ENCODE measurements at places on chromosomes 1 and 21.

DNA sequence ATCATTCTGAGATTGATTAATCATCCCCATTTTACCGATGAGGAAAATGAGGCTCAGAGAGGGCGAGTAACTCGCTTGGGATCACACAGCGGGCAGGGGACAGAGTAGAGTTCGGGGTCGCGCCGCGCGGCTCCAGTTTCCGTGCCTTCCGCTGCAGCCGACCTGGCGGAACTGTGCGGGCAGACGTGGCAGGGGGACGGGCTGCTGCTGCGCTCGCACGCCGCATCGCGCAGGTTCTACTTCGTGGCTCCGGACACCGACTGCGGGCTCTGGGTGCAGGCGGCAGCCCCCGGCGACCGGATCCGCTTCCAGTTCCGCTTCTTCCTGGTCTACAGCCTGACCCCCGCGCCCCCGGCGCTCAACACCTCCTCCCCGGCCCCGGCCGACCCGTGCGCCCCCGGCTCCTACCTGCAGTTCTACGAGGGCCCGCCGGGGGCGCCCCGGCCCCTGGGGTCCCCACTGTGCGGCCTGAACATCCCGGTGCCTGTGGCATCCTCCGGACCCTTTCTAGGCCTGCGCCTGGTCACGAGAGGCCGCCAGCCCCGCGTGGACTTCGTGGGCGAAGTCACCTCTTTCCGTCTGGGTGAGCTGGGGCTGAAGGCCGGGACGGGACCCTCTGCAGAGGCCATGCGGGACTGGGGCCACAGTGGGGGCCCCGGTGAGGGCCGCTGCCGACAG is 2.3 kb downstream of the LDLRAD2 start:
- DNase-seq, result no peak

GRCh38 chr1:71695821-71696220 is 586.5 kb downstream of the NEGR1 start:
- no peak for DNase-seq

GRCh38 chr1:114296413-114296812 is 142.7 kb upstream of the SYT6 start:
- no peak for DNase-seq

- peak; percentile 63 for DNase-seq
Observed at GRCh38 chr1:153565529-153566374, at the start of gene S100A2. S100A2 (minus strand) TSS chr1:153565844; CDS start chr1:153563877, 1,967 bp downstream.

GRCh38 chr21:29481641-29482040 is 182.9 kb downstream of the BACH1 start:
- DNase-seq, result no peak

GRCh38 chr1:15740924-15741850 is 1.1 kb upstream of the TMEM82 start:
- DNase-seq, result peak; percentile 59

DNA sequence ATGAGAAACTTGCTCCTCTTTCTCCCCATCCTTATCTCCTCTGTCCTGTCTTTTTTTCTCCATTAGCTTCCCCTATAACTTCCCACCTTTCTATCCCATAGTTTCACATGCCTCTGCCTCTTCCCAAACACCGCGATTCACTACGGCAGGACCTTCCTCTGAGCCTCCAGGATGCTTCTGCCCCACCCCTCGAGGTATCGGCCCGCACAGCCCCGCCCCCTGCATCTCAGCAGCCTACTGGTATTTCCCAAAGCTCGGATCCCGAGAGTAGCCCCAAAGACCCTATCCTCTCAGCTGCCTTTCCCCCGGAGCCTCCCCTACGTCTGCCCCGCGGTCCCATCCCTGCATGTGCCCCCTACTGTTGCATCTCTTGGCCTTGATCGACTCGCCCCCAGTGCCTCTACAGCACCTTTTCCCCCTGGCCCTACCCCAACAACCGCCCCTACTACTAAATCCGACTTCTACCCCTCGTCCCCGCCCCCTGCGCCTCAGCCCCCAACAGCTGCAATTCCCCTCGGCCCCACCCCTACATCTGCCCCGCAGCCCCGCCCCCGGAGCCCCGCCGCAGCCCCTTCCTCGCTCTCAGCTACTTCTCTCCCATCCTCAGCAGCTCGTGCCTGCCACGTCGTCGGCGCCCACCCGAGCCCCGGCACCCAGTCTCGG is 512 bp downstream of the PIAS3 start:
- peak; percentile 30 for DNase-seq

GRCh38 chr1:71738256-71738655 is 544.1 kb downstream of the NEGR1 start:
- no peak for DNase-seq

DNA sequence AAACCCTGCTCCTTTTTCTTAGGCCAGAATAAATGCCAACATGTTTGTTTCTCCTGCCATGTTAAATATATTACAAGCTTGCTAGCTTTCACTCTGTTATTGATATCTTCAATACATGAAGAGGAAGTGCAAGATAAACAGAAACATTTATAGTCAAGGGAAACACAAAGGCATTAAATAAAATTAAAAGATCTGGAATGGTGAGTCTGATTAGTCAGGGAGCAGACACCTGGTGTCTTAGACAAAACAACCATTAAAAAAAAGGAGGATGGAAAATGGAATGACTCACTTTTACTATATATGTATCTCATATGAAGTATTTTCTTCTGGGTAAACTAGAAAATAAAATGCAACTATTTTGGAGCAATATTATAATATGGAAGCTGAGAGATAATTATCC is 123.3 kb downstream of the SMYD3 start:
- no peak for DNase-seq

DNA sequence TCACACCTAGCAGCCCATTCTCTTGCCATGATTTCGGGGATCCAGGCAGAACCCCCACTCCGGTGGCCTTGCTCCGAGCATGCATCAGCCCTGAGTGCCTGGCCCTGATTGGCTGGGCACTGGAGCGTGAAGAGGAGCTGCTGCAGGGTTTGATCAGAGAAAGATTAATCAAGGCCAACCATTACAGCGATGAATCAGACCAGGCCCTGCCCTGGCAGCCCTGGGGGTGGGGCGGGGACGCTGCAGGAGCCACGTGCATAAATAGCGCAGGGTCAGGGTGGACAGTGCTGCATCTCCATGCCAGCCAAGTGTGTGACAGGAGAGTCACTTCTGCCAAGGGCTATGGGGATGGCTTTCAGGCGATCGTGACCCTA is 3.4 kb upstream of the FAM131C start:
- DNase-seq, result no peak

DNA sequence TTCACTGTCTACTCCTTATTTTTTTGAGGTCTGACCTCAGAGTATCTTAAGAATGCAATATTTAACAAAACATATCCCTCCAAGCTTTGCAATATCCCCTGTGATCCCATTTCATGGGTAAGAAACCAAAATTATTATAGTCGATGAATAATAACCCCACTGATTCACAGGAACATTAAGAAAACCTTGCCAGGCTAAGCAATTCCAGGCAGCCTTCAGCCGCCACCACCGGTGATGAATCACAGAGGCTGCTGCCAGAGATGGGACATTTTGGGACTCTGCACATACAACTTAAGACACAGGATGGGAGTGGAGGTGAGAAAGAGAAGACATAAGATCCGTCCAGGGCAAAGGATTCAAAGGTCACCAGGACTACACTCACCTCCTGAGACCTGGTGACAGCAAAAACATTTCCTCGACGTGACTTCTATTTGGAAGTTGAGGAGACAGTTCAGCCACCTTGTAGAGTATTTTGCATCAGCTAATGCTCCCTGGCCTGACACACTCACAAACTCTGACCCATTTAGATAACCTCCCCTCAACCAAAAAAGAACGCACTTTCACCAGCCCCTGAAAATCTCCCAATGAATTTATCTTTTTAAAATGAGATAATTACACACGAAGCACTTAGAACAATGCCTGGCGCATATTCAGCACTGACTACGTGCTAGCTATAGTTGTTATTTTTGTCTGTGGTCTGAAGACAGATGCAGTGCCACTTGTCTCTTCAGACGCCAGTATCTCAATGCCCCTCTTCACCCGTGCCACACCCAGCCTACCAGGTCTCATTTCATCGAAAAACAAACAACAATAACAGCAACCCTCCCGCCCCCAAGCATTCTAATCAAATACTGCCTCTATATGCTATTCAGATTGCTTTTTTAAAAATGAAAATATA is 17.8 kb upstream of the OVAAL start:
- DNase-seq, result no peak

GRCh38 chr1:106699433-106699832 is 357.0 kb upstream of the PRMT6 start:
- DNase-seq, result no peak

DNA sequence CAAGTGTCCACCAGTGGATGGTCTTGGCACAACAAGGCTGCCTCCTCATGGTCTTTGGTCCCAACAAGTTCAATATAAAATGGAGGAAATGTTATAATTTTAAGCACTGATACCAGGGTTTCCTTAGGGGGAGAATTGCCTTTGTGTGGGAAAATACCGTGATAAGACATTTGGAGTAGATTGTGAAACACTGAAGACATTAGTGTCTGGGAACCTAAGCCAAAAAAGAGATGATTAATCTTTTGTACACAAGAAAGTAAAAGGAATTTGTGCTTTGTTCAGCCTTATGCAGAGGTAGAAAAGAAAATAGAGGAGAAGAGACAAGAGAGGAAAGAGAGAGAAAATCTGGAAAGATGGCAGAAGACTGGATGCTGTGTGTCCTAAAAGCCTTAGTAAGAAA is 36.1 kb downstream of the ST6GALNAC3 start:
- no peak for DNase-seq

GRCh38 chr1:91572044-91572443 is 71.4 kb downstream of the CDC7 start:
- no peak for DNase-seq

DNA sequence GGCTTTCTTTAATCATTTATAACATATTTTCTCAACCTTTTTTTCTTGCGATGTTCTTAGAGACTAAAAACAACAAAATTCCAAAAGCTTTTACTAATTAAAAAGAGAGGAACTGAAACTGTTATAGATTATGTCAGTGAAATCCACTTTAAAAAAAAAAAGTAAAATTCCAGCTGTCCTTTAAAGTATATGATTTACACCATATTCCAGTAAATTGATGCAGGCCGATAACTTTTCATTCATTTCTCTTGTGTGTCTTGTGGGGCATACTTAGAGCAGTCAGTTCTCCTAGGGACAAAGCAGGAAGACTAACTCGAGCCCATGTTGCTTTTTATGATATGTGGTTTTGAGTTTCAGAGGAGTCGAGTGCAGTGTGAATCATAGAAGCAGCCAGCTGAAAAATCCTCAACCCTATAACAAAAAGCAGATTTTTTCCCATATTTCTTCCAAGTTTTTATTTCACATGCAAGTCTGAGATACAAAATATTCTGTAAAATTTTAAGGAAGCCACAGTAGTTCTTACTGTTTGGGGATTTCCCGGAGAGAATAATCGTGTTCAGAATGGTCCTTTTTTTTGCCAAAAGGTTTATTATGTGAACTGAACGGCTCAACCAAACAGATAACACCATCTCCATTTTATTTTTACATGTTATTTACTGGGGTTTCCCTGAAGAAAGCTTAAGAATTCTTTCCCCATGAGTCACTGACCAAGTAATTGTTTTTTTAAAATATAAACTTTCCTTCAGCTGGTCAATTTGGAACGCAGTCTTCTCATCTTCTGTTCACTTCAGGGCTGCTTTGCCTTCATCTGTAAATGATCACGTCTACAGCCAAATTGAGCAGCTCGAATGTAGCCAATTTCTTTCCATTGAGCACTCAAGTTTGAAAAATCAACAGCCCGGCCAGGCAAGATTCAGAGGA is 77.0 kb upstream of the C1orf105 start:
- peak; percentile 21 for DNase-seq

DNA sequence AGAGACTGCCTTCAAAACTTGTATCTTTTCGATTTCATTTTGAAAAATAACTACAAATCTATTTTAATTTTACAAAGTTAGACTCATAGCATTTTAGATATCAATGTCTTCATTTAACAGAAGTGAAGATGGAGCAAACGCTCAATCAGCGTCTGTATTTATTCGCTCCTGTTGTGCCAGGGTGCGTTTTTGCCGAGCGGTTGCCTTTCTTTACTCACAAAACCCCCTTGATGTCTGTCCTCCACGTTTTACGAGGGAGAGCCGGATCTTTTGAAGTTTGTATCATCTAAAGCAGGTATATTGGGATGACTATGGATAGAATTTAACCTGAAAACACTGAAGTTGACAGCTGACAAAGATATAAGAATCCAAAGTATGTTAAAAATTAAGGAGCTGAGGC is 44.6 kb downstream of the MRPL39 start:
- no peak for DNase-seq

- DNase-seq, result no peak
Observed at GRCh38 chr1:15017120-15017519, 136.4 kb upstream of the TMEM51 start.

DNA sequence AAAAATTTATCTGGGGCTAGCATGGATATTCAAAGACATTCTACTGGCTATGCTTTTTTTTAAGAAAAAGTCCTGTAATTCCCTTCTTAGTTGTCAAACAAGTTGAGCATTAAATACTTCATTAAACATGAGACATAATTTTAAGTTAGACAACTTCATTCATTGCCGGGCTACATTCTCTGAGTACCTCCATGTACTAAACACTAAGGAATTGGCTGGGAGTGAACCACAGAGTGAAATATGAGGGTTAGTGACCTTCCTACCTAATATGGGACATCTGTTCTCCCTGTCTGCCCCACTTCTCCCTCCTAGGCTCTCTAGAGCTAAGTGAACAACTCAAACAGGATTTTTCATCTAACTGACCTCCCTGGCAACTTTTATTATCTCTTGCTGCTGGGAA is 370.4 kb downstream of the VAV3 start:
- DNase-seq, result no peak

GRCh38 chr1:17194615-17195528 is 10.1 kb upstream of the PADI1 start:
- no peak for DNase-seq

- no peak for DNase-seq
Observed at GRCh38 chr1:84995484-84996334, 1.2 kb downstream of the MCOLN2 start.

All from CD4-positive, alpha-beta T cell treated with Interleukin-15 for 4 hours (primary cell).